ENCODE measurements at places on chromosomes 2 and 18.

- no peak for DNase-seq
These were observed 82.9 kb upstream of the CCDC85A start for GRCh38 chr2:56100791-56101312.

GRCh38 chr2:215624423-215624829 lies 188.6 kb upstream of the FN1 start:
- no peak for DNase-seq

DNA sequence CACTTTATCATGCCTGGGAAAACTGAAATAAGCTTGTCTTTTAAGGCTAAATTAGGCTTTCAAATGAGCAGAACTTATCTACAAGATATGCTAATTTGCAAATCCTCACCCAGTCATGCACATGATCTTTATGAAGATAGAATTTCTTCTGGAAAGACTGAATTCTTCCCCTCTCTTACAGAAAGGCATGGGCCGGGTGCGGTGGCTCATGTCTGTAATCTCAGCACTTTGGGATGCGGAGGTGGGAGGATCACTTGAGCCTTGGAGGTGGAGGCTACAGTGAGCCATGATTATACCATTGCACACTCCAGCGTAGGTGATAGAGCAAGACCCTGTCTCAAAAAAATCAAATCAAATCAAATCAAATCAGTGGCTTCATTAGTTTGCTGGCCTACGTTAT lies 11.7 kb upstream of the FOXI3 start:
- no peak for DNase-seq

DNA sequence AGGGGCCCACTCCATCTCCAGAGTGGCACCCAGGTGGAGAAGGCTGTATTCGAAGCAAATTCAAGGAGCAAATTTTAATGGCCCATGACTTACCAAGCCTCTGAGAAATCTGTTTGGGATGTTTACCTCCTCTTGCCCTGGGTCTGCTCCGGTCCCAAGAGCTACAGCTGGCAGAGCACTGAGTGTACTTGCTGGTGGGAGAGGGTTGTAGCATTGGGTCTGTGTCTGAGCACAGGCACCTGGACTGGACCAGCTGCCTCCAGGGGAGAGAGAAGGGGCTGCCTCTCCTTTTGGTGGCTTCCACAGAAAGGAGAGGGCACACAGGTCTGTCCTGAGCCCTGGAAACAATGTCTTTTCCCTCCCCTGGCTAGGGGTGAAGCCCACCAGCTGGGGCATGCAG lies 9.8 kb downstream of the EN1 start:
- DNase-seq = no peak

GRCh38 chr2:10007435-10007834 lies 35.9 kb upstream of the KLF11 start:
- no peak for DNase-seq

- no peak for DNase-seq
These were observed 515.8 kb downstream of the GALR1 start for GRCh38 chr18:77765468-77765867.

GRCh38 chr2:68692511-68692910 lies 42.1 kb upstream of the ARHGAP25 start:
- DNase-seq = no peak

- DNase-seq = no peak
These were observed 40.5 kb downstream of the MTHFD2 start for GRCh38 chr2:74238879-74239278.

DNA sequence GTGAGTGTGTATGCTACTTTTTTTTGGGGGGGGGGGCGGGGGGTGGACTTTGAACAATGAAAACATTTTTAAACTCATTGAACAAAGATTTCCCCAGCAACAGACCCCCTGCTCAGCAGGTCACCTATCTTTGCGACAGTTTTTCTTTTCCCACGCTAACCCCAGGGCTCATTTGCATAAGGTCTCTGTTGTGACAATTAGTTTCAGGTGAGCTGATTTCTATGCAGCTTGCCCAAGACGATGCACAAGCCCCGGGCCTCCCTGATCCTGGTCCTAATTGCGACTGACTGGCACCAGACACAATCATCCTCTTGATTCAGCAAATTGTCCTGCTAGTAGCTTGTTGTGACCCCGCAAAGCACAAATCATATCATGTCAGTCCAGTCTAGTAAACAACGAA lies 40.3 kb downstream of the ZEB2 start:
- DNase-seq = no peak

DNA sequence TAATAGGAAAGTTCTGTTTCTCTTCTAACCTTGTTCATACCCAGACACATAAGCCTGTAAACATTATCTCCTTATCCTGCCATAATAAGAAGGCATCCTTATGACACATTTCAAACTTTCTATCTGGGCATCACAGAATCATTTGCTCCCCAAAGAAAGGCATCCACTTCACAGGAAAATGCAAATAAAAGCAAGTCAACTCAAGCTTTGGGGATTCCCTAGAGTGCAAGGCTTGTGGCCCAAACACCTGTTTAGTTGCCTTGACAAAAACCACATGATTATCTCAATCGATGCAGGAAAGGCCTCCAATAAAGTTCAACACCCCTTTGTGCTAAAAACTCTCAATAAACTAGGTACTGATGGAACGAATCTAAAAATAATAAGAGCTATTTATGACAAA lies 195.7 kb upstream of the GALNT5 start:
- DNase-seq = no peak

DNA sequence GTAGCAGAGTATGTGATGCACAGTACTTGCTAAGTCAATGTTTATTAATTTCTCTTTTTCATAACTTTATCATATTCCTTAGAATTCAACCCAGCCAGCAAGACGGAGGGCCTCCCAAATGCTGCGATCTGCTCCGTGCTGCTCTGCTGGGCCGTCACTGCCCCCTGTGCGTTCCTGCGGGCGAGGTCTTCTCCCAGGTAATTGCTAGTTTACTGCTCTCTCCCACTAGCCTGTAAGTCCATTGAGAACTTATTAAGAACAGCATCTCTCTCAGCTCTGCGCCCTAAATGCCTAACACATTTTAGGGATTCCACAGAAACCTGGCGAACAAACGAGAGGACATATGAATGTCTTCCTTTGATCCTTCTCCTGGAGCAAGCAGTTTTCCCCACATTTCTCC lies 153.6 kb upstream of the ARHGAP28 start:
- DNase-seq = no peak

DNA sequence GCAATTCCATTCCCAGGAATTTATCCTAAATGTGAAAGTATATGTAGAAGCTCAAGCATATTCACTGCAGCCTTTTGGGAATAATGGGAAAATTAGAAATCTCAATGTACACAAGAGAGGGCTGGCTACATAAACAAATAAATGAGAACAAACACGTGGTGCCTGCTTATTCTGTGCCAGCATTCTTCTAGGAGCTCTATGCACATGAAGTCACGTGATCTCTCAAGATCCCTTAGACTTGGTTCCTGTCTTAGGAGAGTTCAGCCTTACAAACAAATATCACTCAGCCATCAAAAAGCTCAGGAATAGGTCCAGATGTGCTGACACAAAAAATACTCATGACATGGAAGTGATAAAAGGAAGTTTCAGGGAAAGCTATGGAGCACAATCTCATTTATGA lies 92.9 kb upstream of the SP3 start:
- no peak for DNase-seq

GRCh38 chr18:26002375-26002910 lies 88.0 kb downstream of the SS18 start:
- no peak for DNase-seq

- DNase-seq = no peak
These were observed 687.6 kb downstream of the DCDC2C start for GRCh38 chr2:4391013-4391412.

DNA sequence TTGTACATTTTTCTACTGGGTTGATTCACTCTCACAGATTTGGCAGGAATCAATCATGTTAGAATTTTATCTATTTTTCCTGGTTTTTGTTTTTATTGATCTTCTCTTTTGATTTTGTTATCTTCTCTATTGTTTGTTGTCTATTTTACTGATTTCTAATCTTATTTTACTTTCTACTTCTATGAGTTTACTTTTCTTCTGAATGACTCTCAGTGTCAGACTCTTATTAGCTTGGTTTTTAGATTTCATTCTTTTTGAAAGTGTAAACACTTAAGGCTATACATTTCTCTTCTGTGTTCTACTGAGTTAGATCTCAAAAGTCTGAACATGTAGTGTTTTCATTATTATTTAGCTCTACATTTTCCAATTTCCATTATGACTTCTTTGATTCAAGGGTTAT lies 47.1 kb downstream of the THOC1 start:
- no peak for DNase-seq

DNA sequence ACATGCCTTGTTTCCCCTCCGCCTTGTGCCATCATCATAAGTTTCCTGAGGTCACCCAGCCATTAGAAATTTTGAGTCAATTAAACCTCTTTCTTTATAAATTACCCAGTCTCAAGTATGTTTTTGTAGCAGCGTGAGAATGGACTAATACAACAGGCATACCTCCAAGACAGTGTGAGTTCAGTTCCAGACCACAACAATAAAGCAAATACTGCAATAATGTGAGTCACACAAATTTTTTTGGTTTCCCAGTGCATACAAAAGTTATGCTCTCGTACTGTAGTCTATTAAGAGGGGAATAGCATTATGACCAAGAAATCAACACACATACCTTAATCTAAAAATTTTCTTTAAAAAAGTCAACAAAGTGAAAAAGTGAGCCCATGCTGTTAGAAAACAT lies 217.2 kb downstream of the NR4A2 start:
- DNase-seq = no peak

DNA sequence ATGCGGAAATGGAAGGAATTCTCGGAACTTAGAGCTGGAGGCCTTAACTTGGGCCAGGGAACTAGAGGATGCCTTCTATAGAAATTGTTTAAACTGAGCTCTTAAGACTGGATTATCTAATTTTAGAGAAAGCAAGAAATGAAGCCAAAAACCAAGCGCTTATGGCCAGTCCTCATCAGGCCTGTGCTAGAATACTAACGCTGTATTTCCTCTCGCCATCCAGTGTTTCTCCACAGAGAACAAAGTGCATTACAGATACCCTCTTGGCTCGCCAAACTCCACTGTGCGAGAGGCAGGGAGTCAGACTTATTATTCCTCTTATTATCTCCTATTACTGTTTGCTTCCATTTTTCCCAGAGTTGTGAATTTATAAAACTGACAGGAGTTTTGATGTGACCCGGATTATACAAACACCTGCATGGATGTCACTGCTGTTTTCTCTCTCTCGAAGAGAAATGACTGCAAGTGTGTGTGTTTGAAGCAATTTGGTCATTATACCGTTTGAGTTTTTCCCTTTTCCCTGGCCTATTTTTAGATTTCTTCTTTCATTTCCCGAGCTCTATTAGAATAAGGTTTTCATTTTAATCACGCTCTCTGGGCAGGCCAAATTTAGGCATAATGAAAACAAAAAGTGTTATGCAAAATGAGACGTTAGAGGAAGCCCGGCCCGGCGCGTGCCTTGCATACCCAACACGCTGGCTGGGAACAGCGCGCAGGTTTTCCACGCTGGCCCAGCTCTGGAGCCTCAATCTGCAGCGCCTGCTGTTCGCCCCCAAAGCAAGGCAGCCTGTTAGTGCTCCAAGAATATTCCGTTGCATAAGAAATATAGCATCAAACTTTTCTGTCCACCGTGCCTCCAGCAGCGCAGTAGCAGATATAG lies 103.3 kb downstream of the ALK start:
- no peak for DNase-seq

- DNase-seq = no peak
These were observed 518.2 kb upstream of the SOX11 start for GRCh38 chr2:5173876-5174535.

GRCh38 chr2:191565647-191566198 lies 112.2 kb upstream of the NABP1 start:
- DNase-seq = no peak

GRCh38 chr18:58578835-58579560 lies 49.9 kb downstream of the ALPK2 start:
- no peak for DNase-seq

DNA sequence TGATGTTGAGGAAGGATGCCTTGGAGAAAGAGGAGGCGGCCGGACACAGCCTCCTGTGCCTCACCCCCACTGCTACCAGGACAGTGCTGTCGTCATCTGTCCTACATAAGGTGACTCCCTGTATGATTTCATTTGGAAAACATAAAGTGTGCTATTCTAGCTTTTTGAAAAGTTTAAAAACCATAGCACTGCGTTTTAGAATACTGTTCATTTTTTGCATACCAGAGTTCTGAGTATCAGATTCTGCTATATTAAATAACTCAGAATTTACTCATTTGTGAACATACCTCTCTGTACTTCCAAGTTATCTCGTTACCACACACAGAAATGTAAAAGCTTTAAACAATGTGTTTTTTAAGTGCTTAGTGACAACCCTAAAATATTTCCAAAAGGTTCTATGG lies 302.9 kb downstream of the LRRTM1 start:
- no peak for DNase-seq

- DNase-seq = no peak
These were observed 73.7 kb downstream of the TANK start for GRCh38 chr2:161233858-161234431.

- no peak for DNase-seq
These were observed 448.4 kb downstream of the SLC4A3 start for GRCh38 chr2:220075835-220076234.

DNA sequence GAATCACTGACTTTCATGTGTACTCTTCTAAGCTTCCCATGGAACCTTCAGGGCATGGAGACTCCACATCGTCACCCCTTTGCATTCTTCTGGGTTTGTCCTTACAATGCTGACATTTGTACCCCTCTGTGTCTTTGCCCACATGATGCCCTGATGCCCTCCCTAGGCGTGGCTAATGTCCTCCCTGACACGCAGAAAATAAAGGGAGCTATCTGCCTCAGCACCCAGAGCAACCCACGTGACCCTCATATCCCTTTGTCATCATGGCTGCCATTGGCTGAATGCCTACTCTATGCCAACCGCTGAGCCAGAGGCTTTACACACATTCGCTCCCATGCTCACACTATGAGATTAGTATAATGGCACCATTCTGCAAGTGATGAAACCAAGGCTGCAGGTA lies 86.4 kb upstream of the KLHL29 start:
- no peak for DNase-seq

- no peak for DNase-seq
These were observed 92.0 kb upstream of the CYP1B1 start for GRCh38 chr2:38167968-38168350.

GRCh38 chr18:36786686-36787085 lies 42.1 kb downstream of the TPGS2 start:
- no peak for DNase-seq

- DNase-seq = no peak
These were observed 137.6 kb downstream of the TNS1 start for GRCh38 chr2:217864963-217865772.

GRCh38 chr18:45751766-45752165 lies 27.8 kb downstream of the SLC14A1 start:
- DNase-seq = no peak

GRCh38 chr2:56009758-56010458 lies 86.3 kb upstream of the EFEMP1 start:
- no peak for DNase-seq

Measured in stimulated activated CD8-positive, alpha-beta memory T cell treated with anti-CD3 and anti-CD28 coated beads, Interleukin-15, amount 100 ng/mL, for 24 hours (primary cell).